ENCODE measurements at places on chromosomes 1 and 21.

DNA sequence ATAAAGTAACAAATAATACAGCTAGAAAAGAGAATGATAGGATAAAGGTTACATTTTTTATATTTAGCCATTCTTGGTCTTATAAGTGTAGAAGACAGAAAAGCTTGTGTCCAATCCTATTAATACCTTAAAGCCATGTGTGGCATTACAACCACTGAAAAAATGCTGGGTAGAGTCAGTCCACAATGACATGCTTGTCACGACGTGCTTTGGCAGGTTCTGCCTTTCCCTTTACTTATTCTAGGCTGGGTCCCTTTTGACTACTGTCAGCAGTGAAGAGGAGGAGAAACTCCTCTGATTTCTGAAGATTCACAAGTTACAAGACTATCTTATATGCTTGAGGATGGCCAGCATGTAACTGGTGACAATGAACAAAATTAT is 14.6 kb upstream of the AIM2 start:
- no peak for DNase-seq

DNA sequence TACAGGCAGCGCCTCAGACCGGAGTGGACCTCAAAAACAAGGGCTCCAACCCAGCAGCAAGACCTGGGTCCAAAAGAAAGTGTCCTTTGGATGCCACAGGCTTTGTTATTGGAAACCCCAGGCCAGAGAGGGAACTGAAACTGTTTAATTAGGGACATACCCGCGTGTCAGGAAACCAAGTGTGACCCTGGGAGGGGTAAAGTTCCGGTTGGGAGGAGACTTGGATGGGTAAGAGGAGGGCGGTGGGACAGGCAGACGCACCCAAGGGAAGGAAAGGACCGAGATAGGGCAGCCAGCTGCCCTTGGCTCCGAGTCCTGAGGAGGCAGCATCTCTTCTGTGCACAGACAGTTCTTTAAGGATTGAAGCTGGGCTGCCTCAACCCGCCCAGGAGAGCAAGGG is 71.4 kb downstream of the CDC7 start:
- no peak for DNase-seq

DNA sequence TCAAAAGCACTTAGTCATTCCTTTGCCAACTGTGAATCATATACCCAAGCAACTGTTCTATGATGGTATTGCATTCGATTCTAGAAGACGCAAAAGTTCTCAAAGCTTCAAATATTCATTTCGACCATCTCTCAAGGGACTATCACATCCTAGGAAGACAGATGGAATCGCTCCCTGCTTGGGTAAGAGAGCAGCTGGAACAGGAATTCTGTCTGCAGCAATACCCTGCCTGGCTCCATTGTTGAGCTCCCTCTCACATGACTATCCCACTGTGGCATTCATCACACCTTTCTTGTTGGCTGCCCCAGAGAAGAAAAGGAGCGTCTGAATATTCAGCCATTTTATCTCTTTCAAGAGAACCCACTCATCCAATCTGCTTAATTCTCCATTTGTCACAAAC is 397.7 kb downstream of the NTNG1 start:
- no peak for DNase-seq

DNA sequence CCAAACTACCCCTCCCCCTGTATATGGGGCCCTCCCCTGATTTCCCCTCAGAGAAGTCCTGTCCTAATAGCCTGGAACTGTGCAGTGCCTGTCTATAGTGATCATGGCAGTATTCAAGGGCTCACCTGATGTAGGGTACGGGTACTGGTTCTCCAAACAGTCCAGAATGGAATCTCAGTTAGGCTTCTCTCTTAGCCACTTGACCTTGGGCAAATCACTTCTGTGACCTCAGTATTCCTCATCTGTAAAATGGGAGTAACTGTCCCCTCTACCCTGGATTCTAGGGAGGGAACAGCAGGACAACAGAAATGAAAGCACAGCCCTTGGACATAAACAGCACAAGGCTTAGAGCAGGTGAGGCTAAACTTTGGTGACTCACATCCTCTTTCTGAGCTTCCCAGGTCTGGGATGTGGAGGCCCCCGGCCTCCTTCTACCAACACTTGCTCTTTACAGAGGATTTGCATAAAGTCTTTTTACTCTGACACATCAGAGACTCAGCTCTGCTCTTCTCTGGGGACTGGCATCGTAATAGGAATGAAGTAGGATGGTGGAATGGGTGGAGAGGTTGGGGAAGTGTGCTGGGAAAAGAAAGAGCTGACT is 20.0 kb upstream of the PDZK1IP1 start:
- DNase-seq: no peak

DNA sequence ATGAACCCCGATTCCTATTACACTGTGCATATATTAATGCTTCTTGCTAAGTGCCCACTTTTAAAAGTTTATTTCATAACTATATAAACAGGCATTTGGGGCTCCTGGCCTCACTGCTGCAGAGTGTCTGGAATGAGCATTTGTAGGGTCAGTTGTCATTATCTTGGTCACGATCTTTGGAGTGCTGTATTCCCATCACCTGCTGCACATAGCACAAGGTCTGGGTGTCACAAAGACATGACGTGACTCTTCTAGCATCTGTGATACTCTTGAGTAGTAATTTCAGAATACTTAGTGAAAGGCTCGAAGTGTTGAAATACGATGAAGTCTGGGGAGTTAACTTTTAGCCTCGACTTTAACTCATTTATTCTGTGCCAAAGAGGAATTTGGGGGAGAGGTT is 186.4 kb downstream of the FMN2 start:
- DNase-seq: no peak

DNA sequence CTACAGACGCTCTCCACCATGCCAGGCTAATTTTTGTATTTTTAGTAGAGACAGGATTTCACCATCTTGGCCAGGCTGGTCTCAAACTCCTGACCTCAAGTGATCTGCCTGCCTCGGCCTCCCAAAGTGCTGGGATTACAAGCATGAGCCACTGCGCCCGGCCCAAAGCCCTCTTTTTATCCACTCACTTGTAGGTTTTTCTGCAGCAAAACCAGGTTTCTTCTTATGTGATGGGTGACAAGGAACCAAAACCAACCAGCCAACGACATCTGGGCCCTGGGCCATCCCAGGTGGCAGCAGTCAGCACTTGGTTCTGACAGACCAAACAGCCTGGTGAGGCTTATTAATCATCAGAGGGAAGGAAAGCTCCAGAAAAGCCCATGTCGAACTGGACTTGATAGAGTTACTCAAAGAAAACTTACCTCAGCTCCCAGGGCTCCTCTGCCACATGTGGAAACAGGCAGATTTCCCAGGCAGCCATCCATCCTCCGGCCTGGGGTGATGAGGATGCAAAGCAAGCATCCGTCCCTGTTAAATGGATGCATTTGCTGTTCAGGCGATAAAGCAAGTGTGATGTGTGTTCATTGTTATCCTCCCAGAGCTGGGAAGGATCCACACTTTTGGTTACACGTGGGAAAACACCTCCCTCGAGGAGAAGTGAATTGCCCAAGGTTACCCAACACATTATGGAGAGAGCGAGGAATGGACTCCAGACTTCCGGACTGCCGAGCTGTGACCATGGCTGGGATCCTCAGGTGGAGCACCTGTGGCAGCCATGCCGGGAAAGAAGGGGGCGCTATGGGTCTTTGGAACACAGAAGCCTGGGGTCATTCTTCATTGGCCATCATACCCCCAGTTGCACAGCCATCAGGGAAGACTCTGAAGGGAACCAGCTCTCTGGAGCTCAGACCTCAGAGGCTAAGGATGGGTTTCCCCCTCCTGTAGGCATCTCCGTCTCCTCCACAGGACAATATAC is 118.8 kb downstream of the HUNK start:
- DNase-seq: no peak

- DNase-seq: no peak
Measured at GRCh38 chr21:40153351-40153750, 286.1 kb downstream of the PCP4 start.

DNA sequence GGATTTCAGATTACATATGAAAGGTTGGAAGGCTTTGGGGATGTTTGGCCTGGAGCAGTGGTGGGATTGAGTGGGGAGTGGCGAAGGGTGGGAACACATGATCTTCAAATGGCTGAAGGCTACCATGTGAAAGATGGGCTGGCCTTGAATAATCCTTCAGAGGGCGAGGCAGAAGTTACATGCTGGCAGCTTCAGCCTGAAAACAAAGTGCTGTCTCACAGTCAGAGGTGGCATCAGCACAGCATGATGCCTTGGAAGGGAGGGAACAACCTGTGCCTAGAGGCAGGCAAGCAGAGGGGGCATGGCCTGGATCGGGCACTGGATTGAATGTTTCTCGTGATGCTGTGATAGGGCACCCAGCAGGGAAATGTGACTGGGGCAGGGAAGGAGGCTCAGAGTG is 130.8 kb downstream of the BEND5 start:
- DNase-seq: no peak
